ENCODE measurements at places on chromosomes 2 and 18. TPM values are rescaled to one million over a fixed set of nuclear protein-coding genes. Genes with fewer than 3 reads are reported as not detected.

Gene RNU2-63P
- 19.8 TPM for total RNA-seq

Gene TOGARAM2
- not detected for total RNA-seq

Gene AMER3
- total RNA-seq, result not detected

Gene SETBP1
- 0.18 TPM for total RNA-seq

DNA sequence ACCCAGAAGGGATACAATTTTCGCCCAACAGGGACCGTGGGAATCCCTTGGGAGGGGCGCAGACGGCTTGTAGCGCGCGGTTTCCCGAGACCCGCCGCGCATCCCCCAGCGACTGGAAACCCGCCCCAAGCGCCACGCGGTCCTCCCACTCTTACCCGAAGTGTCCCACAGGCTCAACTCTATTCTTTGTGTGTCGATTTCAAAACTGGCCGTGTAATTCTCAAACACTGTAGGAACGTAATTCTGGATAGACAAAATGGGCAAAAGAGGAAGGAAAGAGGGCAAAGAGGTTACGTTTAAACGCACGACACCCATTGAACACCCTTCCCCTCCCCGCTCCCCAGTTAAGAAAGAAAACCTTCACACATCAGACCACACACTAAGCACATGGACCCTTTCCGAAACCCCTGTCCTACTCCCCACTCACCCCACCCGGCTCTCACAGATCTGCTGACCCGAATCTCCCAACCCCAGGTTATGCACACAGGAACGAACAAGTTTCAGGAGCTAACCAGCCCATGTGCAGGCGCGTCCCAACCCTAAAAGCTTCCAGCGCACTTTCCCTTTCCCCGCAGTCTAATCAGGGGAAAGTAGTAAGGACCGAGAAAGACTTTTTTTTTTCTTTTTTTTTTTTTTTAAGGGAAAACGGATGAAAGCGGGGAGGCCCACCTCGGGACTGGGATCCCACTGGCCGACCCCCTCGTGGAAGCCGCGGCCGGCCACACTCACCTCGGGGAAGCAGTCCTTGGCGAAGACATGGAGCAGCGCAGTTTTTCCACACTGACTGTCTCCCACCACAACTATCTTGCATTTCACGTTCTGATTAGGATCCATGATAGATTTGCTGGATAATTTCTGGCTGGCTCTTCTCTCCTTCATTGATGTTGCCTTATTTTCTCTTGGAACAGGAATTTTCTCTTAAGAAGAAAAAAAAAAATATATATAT lies 655 bp downstream of the RND3 start:
- peak; percentile 33 for DNase-seq

GRCh38 chr2:239328351-239329191 lies 72.2 kb downstream of the HDAC4 start:
- DNase-seq, result peak; percentile 70

- no peak for DNase-seq
Measured at GRCh38 chr2:136985044-136985443, 219.7 kb downstream of the THSD7B start.

DNA sequence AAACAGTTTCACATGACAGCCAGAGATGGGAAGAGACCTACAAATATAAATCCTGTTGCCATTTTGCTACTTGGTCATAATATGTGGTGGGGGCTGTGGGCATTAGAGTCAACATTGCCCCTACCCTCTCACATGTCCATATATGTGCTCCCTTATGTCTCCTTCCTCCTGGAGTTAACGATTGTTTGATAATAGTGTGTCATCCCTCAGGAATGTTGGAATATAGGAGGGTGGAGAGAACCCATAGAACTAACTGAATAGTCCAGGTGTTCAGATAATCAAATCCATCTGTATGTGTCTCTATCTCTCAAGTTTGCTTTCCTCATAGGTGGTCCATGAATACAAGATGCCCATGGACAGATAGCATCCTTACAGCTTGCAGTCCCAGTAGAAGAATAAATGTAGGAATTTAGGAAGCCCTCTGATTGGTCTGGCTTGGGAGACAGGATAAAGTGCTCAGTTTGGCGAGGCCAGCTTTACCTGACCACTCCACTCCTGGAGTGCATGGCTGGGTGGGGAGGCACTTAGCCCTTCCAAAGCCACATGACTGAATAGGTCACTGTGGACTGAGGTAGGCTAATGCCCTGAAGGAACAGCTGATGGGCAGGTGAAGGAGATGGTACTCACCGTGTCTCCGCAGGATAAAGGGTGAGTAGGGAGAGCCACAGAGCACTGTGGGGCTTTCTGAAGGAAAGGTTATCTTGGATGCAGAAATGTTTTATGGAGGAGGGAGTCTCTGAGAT lies 166.9 kb downstream of the CDCA7 start:
- no peak for DNase-seq

- peak; percentile 38 for DNase-seq
Measured at GRCh38 chr2:219071131-219071816, 10.6 kb upstream of the IHH start.

DNA sequence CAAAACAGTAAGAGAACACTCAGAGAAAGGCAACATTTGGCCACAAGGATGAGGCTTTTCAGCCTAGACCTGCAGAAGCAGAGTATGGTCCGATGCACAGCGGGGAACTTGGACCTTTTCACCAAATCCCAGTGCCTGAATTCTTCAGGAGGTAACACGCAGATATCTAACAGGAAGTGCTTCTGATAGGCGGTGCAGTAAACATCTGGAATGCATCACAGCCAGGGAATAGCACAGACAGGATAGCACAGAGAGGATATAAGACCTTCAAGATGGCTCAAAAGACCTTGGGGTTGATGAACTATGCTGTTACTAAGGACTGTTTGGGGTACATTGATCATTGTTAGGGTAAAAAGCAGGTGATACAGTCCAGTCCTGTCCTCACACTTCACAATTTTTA lies 1.7 kb downstream of the TMEM127 start:
- no peak for DNase-seq

- DNase-seq, result no peak
Measured at GRCh38 chr2:26326514-26326913, 19.4 kb upstream of the SELENOI start.

DNA sequence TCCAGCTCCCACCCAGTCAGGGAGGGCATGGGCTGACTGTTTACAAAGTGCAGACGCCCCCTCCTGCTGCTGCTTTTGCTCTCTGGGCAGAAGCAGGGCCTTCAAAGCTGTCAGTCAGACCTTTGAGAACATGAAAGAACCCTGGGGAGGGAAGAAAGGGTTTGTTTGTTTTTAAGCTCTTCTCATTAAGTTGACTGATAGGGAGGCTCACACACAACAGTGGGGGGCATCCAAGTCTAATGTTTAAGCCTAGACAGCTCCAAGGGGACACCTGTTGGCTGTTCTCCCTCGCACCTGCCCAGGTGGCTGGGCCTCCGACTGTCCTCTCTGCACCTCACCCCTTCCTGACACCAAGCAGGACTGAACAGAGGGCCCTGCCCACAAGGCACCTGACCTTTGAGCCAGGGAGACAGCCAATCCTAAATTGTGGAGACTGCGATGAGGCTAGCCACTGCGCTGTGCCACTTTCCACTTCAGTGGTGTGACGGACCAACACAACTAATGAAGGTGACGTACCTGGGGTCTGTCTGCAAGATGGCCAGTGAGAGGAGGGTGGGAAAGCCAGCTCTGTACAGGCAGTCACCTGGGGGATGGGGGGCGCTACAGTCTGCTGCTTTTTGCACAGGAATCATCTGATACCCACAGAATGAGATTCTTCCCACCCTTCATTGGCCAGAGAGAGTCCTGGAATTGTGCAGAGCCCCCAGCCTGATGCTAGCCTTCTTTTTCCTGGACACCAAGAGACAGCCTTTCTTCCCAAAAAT lies 16.3 kb downstream of the ST6GAL2 start:
- DNase-seq, result no peak

DNA sequence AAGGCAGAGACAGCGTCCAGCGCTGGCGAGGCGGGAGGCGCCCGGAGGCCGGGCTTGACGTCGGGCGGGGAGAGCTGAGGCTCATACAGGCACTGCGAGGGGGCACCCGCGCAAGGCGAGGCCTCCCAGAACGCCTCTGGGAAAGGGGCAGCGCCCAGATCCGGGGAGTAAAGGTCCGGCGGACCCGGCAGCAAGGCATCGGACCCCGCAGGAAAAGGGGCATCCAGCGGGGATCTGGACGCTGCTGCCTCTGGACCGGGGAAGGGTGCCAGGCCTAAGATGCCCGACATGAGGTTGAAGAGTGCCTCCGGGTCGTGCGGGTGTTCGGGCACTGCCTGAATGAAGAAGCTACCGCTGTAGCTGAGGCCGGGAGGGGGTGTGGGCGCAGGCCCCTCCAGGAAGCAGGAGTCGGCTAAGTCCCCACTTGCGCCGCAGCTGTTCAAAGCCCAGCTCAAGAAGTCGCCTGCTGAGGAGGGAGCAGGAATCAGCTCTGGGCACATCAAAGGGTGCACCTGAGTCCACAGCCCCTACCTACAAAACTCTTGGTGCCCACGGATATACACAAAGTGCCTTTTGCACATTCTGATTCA lies 937 bp downstream of the EGR4 start:
- DNase-seq, result no peak

DNA sequence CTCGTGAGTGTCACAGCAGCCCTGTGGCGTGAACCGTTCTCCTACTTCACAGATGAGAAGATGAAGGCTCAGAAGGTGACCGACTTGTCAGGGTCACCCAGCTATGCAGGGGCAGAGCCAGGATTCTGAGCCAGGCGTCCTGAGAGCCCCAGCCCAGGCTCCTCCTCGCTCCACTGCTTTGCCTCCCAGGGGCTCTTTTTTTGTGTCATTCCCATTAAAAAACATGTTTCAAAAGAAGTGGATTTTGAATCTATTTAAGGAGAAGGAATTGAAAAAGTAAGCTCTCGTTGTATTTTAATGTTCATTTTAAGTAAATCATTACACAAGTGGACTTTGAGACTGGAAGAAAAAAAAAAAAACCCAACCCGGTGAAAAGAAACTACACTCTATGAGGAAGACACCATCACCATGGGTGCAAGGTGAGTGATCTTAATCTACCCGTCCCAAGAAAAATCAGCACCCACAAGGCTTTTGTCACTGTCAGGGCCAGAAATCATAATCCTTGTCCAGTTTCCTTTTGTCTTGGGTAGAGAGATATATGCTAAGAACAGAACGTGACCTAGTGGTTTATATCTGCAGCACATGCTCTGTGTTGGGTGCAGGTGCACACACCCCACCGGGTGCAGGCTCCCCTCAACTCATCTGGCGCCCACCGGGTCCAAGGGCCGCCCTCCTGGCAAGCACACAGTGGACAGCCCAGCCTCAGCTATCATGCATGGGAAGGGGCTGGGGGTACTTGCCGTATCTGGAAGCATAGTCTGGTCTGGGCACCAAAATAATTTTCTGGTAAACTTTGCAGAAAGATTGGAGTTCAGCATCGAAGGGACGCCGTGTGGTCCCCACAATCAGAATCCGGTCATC lies 73.5 kb upstream of the ASB18 start:
- no peak for DNase-seq

Measured in HFFc6 (cell line).